ENCODE measurements at places on chromosomes 7 and 10.

GRCh38 chr7:17274551-17275245 is 23.8 kb upstream of the AHR start:
- DNase-seq: no peak

GRCh38 chr7:107742678-107743566 is 1.0 kb upstream of the CBLL1 start:
- DNase-seq: no peak

DNA sequence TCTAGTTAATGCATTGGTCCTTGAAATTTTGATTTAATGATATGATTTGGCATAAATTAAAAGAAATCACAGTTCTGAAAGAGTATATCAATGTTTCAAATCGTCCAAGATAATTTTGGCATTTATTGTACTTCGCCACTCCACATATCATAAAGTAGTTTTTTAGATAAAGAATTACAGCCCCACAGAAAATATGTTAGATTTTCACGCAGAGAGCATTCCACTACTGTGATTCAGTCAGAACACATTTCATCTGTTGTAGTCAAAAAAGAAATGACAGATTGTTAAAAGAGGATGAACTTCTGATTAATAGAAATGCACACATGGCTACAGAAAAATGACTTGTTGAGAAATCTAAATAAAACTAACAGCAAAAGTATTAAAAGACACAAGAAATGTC is 1063.5 kb upstream of the LRRN3 start:
- no peak for DNase-seq

GRCh38 chr10:96765406-96766240 is 45.3 kb upstream of the PIK3AP1 start:
- DNase-seq: peak; percentile 68

- no peak for DNase-seq
Observed at GRCh38 chr7:130899638-130900401, 165.8 kb upstream of the KLF14 start.

DNA sequence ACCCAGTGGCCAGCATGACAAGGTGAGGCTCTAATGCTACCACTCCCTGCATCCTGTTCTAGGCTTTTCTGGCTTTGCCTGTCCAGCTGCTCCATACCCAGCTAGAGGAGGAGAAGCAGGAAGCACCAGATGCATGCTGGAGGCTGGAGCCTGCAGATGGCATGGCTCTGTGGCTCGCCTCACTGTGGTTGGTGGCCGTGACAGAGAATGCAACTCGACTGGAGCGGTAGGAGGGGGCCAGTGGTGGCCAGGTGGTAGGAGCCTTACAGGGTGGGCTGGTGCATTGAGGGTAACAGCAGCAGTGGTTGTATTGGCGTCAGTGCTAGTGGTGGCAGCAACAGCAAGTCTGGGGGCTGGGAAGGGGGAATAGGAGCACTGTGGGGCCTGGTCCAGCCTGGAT is 128.6 kb downstream of the ZNF248 start:
- no peak for DNase-seq

- no peak for DNase-seq
Observed at GRCh38 chr7:72343991-72344390, 68.1 kb downstream of the CALN1 start.
